Iris pigment epithelial cell (primary cell): ENCODE measurements at places on chromosomes 11 and 22.

DNA sequence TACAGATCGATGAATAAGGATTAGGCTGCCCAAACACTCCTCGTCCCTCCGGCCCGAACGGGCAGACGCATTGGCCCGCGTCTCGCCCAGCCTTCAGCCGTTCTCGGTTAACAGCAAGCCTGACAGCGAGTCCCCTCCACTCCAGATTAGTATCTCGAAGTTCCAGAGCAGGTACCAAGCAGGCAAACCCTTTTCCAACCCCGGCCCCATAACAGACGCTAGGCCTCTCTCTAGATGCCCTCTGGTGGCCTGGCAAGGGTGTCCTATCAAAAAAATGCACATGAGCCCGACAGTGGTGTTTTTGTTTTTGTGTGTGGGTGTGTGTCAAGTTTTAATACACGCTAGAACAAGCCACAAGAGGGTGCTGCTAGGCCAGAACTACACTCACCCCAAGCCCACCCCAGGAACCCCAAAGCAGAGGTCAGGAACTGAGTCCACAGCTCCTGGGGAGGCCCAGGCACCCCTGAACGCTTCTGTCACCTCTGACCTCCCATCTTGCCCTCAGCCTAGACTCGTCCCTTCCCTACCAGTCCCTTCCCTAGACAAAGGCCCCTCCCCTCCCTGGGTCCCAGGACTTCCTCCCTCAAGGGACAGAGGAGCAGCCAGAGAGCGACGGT, 658 bp upstream of the ARFGAP2 start:
- peak; percentile 80 for DNase-seq

- no peak for DNase-seq
Observed at GRCh38 chr22:25566186-25566897, 1.9 kb downstream of the GRK3 start.

GRCh38 chr11:15641271-15642045, 526.7 kb downstream of the INSC start:
- no peak for DNase-seq

- DNase-seq: no peak
Observed at GRCh38 chr22:40685406-40685805, 6.1 kb downstream of the MCHR1 start.

- no peak for DNase-seq
Observed at GRCh38 chr11:21614961-21615360, 577.9 kb upstream of the ANO5 start.

DNA sequence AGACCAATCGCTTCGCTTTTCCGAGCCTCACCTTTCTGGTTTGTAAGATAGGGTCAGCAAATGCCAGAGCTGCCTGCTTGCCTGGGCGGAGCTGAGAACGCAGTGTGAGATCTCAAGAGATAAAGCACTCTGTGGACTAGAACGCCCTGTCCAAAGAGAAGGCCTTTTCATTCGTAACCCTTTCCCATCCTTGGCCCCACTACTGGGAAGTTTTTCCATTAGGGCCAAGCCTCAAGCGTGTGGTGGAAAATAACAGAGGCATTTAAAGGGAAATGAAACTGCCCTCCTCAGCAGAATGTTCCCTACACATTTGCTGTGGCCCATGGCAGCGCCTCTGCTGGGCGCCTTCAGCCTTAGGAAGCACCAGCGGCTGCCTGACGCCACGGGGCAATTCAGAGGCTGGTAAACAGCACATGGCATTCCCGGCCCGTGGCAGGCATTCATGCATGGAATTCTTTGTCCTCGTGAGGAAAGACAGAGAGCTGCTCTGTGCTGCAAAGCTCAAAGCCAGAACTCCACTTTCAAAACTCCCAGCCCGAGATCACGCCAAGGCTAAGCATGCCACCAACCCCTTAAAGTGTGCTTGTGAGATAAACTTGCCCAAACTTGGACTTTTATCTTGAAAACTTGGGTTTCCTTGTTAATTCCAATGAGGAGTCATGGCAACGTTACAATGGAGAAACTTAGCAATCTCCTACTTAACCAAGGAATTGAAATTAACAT, 38.1 kb downstream of the AHNAK start:
- peak; percentile 31 for DNase-seq

DNA sequence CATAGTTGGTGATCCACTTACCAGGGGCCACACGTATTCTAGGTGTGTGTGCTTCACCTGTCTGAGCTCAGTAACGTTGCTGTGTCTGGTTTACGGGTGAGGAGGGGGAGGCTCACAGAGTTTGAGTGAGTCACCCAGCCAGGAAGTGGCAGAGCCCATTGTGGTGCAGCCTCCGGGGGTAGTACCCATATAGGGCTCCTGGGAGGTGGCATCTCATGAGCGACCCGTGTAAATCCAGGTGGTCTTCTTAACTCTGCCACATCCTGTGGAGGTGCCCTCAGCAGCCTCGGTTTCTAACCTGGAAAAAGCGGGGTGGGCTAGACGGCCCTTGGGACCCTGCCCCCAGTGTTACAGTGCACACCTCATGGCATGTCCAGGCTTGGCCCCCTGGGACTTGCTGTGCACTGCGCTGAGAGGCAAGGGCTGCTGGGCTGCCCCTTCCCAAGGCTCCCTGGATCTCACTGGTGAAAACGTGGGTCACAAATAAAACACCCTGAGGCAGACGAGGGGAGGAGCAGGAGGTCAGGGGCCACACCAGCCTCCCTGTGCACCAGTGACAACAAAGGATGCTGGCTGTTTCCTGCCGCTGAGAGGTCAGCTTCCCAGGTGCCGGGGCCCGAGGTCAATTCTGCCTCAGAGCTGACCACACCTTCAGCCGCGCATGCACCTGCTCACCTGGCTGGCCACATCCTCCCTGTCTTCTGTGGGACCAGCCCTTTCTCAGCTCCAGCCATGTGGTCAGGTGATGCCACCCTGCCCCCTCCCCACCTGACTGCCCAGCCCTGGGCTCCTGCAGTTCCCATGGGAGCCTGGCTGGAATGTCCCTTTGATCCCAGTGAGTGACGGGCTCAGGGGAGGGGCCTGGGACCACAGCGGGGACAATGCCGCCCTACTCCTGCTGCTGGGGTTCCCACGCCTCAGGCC, 305.1 kb downstream of the CTTN start:
- DNase-seq: no peak

- no peak for DNase-seq
Observed at GRCh38 chr11:66614073-66614472, 2.4 kb upstream of the RBM14 start.

DNA sequence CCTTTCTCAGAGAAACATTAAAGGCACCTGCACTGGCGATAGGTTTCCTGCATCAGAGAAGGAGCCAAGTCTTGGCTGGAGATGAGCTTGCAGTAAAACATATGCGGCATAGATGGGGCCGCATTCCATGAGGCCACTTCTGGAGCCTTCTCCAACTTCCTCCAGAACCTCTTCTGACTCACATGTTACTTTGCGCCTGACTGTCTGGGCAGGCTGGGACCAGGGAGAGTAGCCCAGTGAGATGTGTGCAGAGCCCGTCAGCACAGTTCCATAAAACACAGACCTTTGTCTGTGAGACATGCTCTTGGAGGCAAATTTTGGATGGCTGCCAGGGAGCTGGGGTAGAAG, 55.4 kb upstream of the BID start:
- DNase-seq: no peak

DNA sequence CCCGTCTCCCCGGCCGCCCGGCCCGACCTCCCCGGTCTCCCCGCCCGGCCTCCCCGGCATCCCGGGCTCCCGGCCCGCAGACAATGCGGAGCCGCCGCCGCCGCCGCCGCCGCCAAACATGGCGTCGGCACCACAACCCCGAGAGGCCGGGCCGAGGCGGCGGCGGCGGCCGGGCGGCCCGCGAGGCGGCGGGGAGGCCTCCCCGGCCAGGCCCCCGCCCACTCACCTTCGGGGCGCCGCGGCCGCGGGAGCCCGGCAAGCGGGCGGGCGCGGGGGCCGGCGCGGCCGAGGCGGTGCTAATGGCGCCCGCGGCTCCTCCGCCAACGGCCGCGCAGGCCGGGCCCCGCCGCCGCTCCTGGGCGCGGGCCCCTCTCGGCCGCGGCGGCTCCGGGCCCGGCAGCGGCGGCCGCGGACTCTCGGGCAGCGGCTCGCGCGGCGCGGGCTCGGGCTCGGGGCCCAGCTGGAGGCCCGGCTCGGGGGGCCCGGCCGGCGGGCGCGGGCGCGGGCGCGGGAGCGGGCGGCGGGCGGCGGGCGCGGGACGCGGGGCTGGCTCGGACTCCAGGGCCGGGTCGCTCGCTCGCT, 311 bp downstream of the BRD1 start:
- DNase-seq: peak; percentile 20

DNA sequence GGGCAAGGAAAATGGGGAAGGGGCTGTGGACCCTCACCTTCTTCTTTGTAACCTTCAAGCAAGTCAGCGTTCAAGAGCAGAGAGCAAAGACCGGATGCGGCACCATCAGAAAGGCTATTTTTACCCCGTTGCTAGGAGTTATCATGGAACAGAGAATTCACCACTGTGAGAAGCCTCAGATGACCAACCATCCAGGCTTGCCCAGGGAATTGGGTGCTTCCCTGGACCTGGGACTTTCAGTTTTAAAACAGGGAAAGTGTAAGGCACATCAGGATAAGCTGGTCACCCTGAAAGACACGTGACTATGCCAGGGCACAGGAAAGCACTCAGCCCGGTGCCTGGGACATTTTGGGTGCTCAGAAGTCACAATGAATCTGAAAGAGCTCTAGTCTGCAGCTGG, 10.4 kb downstream of the GALNT18 start:
- DNase-seq: no peak

DNA sequence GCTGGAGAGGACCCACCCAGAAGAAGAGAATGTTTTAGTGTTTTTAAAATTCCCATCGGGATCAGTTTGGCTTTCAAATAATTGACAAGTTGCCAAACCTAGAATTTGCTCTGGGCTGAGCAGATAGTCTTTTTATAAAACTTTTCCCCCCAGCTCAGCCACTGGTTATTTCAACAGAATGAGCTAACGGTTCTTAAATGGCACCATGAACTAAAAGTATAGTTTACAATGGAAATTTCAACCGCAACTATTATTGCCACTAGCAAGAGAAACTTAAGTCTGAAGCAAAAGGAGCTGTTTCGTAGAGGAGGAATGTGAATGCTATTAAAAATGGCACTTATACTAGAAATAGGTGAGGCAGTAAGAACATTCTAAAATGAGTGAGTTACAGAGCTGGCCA, 3.4 kb downstream of the DKK3 start:
- DNase-seq: no peak

- no peak for DNase-seq
Observed at GRCh38 chr11:44071157-44071556, 5.1 kb downstream of the ACCS start.

GRCh38 chr11:103358251-103358650, 249.0 kb downstream of the DYNC2H1 start:
- peak; percentile 89 for DNase-seq

DNA sequence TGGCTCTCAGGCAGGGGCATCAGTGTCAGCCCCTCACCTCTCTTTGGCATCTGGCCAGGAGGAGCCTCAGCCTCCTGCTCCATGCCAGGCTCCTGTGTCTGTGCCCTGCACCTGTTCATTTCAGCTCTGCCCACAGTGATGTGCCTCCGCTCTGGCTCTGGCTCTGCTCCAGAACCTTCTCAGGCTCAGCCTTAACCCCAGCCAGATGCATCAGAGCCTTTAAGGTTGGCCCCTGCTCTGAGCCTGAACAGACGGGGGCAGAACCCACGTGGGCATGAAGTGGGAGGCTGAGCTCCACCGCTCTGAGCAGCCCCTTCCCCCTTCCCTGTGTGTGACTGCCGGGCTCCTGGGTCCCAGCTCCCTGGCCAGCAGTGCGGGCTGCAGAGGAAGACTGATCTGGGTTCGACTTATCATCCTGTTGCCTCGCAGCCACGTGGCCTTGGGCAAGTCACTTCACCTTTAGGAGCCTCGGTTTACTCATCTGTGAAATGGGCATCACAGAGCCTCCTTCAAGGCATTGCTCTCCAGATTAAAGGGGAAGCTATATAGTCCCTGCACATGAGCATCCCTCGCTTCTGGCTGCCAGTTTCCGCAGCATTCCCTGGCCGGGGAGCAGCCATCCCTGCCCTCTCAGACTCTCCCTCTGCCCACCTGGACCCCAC, 44.7 kb upstream of the RTL6 start:
- DNase-seq: no peak

- DNase-seq: no peak
Observed at GRCh38 chr22:19921544-19922081, 20.0 kb upstream of the COMT start.

DNA sequence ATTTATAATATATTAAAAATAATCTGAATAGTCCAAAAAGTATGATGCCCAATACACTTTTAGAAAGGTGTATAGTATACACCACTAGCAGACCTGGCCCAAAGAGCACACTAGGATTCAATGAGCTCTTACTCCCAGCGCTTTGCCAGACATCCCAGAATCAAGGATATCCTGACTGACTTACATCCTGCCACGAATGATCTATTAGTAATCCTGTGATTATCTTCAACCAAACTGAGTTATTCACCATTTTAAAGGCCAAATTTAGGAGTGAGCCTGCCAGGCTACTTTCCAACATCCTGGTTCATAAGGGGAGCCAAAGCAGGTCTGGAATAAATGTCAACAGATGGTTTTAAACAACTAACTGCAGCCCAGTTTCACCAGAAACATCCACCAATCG, 60.8 kb upstream of the FAM181B start:
- no peak for DNase-seq

- DNase-seq: no peak
Observed at GRCh38 chr11:65653229-65654225, 9.2 kb downstream of the RELA start.

DNA sequence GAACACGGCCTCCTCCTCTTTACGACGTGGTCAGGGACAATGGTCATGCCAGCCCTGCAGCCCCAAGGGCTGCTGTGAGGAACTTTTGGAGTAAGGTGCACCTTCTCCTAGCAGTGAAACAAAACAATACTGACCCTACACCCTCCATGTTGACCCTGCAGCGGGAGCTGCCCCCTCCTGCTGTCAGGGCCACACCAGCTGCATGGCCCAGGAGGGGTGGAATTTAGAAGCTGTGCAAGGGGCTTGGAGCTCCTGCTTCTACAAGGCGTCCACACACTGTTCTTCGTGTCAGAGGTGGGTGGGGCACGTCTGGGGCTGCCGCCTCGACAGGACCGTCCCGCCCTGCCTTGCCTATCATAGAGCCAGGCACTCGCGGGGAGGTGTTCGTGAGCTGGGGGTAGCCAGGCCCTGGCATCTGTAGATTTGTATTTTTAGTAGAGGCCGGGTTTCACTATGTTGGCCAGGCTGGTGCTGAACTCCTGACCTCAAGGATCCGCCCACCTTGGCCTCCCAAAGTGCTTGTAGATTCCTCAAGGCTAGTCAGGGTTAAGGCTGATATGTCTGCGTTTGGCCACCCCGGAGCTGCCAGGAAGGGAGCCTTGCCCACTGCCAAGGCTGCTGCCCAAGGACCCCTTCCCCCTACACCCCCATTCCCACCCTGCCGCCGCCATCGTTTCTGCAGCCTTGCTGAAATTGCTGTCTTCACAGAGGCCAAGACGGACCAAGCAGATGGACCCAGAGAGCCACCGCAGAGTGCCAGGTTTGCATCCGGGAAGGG, 15.9 kb downstream of the INCENP start:
- no peak for DNase-seq
